Frontal cortex (tissue), 4 donors: ENCODE measurements at places on chromosomes 11 and 22. TPM values are rescaled to one million over a fixed set of nuclear protein-coding genes. Genes with fewer than 3 reads are reported as not detected.

The DCUN1D5 gene
- total RNA-seq = 55.8 TPM

The MMP12 gene
- total RNA-seq = not detected

The SPI1 gene
- total RNA-seq = 1.2 TPM

The IFITM2 gene
- total RNA-seq = 5.3 TPM

The SBF2 gene
- 104 TPM for total RNA-seq
